ENCODE measurements at places on chromosomes 13 and 19. TPM values are rescaled to one million over a fixed set of nuclear protein-coding genes. Genes with fewer than 3 reads are reported as not detected.

GRCh38 chr13:26946684-26947343 is 186.2 kb upstream of the GPR12 start:
- no peak for DNase-seq

DNA sequence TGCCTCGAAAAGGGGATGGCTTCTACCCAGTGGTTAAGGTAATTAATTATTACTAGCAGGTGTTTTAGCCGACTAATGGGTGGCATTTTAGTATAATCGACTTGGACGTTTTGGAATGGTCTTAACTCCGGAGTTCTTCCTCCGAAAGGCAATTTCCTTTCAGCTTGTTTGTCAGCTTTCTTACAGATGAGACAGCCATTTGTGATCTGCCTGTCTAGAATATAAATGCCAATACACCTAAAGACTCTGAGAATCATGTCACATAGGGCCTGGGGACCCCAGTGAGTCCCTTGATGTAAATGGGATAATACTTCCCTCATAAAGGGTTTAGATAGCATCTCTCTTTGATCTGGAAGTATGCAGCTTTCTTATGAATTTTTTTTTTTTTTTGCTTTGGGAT is 41.9 kb upstream of the PSG9 start:
- no peak for DNase-seq

The SIGLEC9 gene
- polyA plus RNA-seq = 2.5 TPM

DNA sequence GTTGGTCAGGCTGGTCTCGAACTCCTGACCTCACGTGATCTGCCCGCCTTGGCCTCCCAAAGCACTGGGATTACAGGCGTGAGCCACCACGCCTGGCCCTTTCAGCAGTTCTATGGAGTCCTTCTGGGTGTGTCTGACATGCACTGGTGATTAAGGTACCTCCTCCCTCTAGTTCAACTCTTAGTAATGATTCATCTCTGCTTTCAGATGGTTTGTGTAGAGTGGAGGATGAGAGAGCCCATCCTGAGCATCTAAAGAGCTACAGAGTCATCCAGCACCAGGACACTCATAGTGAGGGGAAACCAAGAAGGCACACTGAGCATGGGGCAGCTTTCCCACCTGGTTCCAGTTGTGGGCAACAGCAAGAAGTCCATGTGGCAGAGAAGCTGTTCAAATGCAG is 8.2 kb downstream of the ZNF584 start:
- DNase-seq = no peak

The TLE2 gene
- polyA plus RNA-seq = 15.1 TPM
